OCI-LY7 (cell line): ENCODE measurements at places on chromosomes 2 and 18.

DNA sequence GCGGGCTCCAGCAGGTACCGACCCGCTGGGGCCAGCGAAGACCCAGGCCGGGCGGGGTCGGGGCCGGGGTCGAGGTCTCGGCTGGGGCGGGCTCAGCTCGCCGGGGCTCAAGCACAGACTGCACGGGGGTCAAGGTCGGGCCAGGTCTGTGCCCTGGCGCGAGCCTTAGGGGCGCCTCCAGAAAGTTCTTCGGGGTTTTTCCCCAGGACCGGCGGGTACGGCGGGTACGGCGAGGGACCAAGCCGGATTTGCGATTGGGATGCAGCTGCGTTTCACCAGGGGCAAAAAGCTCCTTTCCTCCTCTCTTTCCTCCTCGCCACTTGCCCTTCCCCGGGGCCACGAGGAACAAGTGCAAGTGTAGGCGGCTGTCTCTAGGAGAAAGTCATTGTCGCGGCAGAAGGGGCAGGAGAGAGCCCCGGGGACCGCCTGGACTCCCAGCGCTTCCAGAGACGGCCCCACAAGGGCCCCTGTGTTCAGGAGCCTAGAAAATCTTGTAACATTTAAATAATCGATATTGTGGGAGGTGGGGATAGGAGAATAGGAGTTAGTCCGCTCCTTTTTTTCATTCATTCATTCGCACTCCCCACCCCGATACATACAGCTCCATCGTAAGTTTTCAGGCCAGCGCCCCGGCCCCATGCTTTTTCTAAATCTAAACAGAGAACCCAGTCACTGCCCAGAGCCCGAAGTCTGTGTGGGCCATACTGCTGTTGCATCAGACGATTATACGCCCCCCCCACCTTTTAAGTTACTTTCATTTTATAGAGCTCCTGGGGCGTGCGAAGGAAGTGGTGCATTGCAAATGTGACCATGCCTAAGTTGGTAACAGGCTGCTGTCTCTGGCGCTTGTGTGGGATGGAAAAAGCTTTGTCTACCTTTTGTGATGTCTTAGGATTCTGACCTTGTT is 679 bp downstream of the PMAIP1 start:
- peak; percentile 86 for DNase-seq

DNA sequence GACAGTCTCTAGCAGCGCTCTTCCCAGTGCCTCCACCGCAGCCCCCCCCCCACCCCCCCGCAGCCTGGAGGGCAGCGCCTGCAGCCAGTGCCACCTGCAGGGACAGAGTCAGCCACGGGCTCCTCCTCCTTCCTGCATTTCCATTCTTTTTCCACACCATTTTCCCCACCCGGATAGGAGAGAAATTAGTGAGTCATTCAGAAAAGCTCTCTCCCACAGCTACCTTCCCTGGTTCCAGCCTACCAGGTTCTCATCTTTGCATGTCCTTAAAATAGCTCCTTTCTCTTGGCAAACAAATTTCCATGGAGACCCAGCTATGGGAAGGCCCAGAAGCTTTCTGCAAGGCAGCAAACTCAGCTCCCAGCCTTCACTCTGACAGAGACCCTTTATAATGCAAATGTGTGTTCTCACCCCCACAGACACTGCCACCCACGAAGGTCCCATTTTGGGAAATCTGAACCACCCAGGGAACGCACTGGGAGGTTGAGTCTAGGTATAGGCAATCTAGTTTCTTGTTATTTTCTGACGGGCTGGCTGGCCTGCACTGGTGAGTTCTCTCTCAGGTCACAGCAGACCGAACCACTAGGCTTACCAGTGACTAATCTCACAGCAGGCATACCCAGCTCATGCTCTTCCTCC is 41.8 kb upstream of the ATG16L1 start:
- DNase-seq, result no peak

- no peak for DNase-seq
Measured at GRCh38 chr2:19796035-19796695, 105.6 kb downstream of the TTC32 start.

DNA sequence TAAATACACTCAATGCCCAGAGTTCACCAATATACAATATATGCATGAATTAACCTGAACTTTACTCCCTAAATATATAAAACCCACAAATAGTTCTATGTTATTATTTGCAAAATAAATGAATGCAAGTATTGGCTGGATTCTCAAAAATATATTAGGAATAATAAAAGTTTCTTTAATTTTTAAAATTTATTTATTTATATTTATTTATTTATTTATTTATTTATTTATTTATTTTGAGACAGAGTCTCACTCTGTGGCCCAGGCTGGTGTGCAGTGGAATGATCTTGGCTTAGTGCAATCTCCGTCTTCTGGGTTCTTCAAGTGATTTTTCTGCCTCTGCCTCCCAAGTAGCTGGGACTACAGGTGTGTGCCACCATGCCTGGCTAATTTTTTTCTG is 88.7 kb upstream of the TMEFF2 start:
- DNase-seq, result no peak

DNA sequence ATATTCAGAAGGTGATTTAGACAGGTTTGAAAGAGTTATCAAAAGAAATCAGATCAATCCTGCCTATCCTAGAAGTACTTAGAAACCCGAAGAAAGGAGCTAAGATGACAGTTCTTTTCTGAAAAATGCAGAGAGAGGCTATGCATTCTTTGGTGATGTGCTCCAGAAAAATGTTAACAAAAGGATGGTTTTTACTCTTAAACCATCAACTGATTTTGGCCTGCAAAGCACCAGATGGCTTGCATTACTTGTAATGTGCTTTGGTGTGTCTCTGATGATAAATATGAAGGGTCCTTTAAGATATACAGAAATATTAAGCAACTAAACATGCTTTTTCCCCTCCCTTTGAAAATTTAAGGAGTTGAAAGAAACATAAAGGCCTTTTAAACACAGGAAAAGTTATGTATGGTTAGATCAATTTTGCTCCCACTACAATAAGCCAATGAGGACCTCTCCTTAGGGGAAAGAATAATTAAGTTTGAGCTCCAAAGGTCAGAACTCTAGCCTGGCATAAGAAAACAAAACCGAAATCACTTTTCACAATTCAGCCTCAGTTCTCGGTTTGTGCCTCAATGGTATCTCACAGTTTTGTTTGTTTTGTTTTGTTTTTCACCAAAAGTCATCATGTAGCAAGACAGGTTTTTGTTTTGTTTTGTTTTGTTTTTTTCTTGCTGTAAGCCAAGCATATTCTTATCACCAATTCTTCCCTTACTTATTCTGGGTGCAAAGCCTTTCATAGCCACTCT is 302.4 kb upstream of the NT5C1B start:
- DNase-seq, result no peak

GRCh38 chr18:70294471-70295191 is 5.8 kb downstream of the SOCS6 start:
- no peak for DNase-seq

DNA sequence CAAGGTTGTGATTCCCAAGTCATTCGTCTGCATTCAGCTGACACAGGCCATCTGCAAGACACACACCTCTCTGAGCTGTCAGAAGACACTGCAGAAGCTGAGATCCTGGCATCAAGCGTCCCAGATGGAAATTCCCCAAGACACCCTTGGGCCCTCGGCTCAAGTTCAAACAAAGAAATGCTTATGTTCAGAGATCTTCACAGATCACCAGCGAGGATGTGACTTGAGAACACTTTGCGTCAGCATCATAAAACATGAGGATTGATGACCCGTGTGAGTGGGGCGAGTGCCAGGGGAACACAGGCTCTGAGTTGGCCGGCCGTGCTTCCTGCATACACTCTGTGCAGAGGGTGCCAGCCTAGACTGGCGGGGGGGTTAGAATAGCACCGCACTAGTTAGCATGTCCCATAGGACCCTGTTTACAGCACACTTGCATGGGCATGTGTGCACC is 36.8 kb downstream of the KCNIP3 start:
- DNase-seq, result no peak

DNA sequence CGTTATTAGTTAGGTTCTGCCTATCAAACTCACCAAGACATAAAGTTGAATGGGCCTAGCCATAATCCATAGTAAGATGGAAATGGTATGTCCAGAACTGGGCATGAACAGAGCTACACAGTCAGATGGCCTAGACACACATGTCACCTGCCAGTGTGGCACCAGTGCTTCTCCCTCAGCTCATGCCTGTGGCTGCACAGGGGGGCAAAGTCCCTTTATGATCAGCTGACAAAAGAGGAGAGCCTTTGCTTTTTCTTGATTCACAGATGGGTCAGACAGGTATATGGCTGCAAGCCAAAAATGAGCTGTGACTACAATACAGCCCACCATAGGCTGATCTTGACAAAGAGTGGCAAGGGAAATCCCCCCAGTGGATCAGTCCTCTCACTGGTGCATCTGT is 28.3 kb upstream of the STARD7 start:
- DNase-seq, result no peak

DNA sequence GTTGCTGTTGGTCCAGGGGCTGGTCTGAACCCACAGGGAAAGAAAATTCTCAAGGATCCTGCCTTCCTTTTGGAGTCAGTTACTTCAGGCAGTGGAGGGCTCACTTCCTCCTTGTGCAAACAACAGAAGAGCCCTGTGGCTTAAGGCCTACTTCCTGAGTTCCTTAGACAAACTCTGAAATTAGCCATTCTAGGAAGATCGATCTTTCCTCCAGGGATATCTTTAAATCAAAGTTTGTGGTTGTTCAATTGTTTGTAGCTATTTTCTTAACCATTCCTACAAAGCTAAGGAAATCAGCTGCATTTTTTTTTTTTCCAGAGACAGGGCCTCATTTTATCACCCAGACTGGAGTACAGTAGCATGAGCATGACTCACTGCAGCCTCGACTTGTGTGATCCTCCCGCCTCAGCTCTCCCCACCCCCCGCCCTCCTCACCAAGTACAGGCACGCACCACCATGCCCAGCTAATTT is 156.0 kb downstream of the TANC1 start:
- DNase-seq, result peak; percentile 5

DNA sequence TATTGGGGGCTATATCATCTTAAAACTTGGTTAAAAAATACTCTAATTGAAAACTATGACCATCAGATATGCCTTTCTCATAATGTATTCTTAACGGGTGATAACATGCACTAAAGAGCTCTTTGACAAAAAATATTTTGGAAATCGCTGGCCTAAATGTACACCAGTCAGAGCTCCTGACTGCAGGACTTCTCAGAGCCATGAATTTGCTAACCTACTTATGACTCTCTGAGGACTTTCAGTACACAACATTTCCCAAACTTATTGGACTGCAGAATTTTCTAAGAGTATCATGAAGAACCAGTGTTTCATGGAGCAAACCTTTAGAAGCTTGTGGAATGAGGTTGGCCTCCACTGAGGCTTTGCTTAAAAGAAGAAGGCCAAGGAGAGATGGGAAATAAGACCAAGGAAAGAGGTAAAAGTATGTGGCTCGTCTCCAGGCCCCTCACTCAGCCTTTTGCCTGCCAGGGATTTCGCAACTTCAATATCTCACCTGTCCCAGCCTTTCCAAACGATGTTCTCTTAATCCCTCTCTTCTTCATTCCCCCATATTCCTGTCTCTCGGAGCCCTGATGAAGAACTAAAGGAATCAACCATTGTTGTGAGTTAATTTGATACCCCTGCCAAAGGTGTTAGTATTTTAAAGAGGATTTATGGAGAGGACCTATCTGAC is 88.8 kb upstream of the EPC2 start:
- no peak for DNase-seq

GRCh38 chr2:218722876-218723785 is 12.5 kb downstream of the TTLL4 start:
- DNase-seq, result no peak

DNA sequence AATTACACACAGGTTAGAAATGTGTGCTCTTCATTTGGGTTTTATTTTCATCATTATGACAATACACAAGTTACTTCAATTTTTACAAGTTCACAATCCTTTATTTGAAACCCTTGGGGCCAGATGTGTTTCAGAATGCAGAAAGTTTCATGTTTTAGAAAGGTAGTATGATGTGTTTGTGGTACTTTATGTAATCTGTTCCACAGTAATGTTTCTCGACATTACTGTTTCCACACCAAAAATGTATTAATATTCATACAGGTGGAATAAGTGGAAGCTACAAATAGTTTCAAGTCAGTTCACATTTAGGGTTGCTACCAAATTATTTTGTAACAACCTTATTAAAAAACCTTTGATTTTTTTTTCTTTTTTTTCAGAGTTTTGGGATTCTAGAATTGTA is 10.4 kb downstream of the UBE2E3 start:
- no peak for DNase-seq
